ENCODE measurements at places on chromosomes 16 and 17.

- DNase-seq = no peak
Observed at GRCh38 chr17:73025041-73025560, 67.4 kb downstream of the SLC39A11 start.

- no peak for DNase-seq
Observed at GRCh38 chr17:48498164-48498850, 32.5 kb downstream of the HOXB1 start.

GRCh38 chr16:74726716-74727115 lies 26.1 kb upstream of the MLKL start:
- DNase-seq = no peak

GRCh38 chr17:40111221-40112128 lies 10.3 kb upstream of the MSL1 start:
- no peak for DNase-seq

DNA sequence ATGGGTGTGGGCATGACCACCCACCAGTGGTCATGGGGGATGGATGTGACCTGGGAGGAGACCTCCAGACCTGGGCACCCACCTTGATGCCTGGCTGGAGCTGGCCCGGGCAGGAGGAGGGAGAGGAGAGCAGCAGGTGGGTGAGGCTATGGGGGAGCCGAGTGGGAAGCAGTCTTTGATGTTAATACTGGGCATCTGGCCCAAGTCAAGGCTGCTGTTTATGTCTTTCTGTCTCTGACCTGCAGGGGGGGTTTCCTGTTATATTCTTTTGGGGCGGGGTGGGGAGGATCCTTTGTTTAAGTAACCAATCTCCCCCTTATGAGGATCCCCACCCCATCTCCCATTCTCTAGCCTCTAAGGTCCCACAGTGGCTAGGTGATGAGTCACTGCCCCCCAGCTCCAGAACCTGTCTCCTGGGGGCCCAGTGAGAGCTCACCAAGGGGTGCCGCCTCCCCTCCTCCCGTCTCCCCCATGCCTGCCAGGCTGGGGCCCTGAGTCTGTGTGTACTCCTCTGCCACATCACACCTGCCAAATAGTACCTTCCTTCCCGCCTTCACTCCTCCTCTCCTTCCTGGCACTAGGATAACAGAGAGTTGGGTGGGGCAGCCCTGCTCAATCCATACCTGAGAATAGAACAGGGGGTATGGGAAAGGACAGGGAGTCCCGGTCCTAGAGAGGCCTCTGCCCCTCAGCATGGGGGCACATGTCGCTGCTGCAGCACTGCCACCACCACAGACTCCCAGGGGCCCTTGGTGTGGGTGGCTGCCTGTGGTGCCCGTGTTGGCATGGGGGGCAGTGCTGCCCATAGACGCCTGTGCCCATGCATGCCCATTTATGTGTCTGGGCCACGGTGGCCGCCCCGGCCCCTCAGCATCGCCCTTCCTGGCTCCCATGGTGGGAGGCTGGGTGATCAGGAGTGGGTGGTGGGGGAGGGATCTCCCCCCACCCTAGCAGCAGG lies 7.3 kb downstream of the THRA start:
- no peak for DNase-seq

DNA sequence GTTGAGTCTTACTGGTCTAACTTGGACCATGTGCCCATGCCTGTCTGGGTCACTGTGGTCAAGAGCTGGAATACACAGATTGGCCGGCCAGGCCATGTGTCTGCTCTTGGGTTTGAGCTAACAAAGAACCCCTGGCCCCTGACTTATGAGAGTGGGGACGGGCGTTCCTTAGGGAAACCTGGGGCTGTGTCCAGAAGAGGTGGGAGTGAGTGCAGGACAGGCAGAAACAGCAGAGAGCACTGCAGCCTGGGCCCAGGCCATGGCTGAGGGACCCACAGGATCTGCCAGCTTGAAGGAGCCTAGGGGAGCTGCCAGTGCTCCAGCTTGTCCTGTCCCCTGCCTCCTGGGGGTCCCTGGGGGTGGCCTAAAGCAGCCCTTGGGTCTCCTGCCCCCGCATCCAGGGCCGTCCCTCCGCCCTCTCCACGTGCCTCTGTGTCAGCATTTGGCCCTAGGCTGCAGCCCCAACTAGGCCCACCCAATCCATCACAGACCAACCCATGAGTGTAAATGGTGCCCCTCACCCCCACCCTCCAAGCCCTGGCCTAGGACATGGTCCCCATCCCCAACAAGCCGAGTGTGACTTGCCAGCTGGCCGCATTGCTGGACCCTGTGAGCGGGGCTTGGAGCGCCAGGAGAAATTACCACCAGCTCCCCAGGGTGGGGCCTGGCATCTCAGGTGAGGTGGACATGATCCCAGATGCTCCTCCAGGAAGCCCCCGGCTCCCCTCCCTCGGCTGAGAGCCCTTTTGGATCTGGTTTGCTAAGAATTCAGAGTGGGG lies 12.5 kb upstream of the DRC7 start:
- DNase-seq = no peak
